Caudate nucleus (tissue), 63 donors: ENCODE measurements at places on chromosomes 7 and 10.

- no peak for DNase-seq
Measured at GRCh38 chr7:129367349-129367699, 66.9 kb upstream of the STRIP2 start.

- no peak for DNase-seq
Measured at GRCh38 chr10:108735380-108735779, 1187.9 kb downstream of the XPNPEP1 start.

DNA sequence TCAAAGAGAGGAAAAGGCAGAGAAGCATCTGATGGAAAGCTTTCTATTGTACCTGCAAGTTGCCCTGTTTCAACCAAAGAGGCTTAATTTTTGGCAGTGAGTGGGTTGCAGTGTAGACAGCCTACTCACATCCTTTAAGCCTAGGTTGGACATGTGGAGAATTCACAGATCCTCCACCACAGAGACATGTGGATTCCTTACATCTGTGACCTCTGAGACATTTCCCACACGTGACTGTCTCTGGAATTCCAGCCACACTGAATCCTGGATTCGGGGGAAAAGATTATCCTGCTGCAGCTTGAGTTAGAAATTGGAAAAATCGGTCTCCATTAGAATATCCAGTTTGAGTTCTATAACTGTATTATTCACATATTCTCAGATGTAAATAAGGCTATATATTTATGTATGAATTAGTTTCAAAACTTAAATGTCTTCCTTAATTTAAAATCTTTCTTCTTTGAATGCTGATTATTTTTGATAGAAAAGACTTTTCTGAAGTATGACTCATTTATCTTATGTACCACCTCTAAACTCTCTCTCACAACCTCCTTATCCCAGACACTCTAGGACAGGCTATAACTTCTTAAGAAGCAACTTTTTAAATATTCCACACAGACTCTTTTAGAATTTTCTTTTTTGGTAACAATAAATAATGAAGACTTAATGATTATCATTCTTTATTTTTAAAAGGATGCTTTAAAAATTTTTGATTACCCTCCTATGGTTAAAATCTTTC, 123.3 kb downstream of the TWIST1 start:
- DNase-seq, result no peak

DNA sequence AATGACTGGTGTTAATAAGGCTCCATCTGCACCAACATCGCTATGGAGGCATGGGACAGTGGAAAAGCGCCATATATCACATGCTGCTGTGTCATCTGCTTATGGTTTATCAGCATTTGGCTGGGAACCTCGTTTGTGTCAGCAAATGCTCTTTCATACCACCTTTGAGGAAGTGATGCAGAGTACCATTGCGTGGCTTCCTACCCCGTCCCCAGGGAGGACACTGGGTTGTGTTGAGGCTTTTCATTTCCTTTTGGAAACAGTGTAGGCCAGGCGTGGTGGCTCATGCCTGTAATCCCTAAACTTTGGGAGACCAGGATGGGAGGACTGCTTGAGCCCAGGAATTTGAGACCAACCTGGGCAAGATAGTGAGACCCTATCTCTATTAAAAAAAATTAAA, 6.8 kb downstream of the TACR2 start:
- DNase-seq, result no peak
